Posterior vena cava (tissue), 2 donors: ENCODE measurements at places on chromosomes 6 and 20. TPM values are rescaled to one million over a fixed set of nuclear protein-coding genes. Genes with fewer than 3 reads are reported as not detected.

DNA sequence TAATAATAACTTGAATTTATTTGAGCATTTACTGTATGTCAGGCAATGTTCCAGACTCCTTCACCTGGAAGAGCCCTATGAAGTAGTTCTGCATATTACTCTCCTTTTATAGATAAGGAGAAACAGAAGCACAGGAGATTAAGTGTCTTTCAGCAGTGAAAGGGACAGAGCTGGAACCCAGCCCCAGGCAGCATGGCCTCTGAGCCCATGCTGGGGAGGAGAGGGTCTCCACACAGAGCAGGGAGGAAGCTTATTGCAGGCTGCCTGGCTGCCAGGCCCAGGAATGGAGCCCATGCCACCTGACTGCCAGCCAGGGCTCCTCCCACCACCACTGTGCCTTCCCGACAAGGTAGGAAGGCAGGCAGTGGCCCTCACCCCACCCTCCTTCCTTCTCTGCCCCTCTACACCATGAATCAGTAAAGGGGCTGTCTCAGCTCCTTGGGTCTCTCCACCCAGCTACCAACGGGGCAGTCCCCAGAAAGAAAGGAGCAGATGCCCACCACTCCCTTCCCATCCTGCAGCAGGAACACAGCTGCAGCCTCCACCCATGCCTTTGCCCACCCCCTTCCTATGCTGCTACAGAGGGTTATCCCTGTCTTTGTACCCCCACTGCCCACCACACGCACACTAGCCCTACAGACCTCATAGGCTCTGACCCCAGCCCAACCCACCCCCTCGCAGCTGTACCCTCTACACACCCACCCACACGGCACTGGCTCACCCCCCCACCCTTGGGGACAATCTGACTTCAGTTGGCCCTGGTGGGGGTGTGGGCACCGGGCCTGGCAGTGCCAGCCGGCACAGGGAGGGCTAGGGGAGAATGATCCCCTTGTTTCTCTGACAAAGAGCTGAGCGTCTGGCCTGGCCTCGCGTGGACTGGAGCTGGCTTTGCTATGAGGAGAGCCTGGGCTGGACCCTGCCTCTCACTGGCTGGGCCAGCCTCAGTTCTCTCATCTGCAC lies 41.8 kb downstream of the TFEB start:
- DNase-seq = no peak

DNA sequence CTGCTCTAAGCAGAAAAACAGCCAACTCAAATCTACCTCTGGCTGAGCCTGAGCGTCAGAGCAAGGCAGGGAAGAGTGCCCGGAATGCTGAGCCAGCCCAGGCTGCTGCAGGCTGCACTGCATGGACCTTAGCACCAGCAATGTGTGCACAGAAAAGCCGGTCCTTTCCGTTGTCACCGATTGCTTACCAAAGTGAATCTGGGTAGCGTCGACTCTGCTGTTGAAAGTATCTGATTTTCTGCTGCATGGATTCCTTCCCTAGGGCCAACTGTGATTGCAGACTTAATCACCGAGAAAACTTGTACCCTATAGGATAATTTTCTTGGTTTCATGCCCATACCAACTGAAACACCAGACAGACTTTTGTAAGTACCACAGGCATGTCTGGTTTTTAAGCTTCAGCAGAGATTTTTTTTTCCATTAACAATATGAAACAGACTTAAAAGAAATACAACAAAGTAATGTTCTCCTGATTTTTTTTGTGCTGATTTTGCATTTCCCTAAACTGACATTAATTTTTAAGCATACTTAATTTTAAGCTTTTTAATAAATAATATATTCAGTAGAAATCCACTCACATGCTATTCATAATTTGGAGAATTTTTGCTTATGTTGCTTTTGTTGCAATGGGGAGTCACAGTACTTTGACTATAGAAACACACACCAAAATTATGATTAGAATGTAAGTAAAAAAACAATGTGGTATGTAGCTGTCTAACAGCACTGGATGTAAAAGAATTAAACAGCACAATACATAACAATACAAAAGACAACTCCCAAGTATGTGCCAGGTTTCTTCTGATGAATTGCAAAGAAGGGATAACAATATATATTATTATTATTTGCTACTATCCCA lies 218.0 kb downstream of the THBS2 start:
- DNase-seq = peak; percentile 66

DNA sequence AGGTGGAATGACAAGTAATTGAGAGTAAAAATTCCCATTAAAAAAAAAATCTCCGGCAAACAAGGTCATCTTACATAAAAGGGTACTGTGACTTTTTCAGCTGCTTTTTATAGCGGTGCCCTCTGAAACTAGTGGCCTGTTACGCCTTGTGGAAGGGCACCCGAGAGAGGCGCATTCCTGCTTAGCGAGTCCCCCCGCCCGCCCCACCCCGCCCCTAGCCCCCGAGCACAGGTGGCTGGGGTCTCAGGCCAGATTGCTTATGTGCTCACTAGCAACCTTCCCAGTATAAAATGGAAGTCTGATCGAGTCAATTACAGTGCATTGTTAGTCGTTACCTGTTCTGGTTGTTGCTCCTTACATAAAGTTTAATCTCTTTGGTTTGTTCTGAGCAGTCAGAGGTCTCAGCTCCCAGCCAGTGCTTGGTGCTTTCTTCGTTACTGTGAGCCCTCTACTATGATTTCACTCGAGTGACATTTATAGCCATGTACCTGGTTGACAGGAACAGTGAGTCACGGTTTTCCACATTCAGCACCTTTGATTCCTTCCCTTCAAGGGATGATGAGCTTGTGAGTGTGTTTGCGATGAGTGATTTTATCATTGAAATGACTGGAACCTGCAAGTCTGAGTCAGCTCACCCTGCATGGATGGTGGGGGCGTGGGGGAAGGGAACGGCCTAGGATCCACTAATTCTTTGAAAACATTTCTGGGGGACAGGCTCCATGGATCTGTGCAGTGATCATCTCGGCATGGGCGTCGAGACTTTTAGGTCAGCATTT lies 47.6 kb downstream of the ZDHHC14 start:
- DNase-seq = no peak

DNA sequence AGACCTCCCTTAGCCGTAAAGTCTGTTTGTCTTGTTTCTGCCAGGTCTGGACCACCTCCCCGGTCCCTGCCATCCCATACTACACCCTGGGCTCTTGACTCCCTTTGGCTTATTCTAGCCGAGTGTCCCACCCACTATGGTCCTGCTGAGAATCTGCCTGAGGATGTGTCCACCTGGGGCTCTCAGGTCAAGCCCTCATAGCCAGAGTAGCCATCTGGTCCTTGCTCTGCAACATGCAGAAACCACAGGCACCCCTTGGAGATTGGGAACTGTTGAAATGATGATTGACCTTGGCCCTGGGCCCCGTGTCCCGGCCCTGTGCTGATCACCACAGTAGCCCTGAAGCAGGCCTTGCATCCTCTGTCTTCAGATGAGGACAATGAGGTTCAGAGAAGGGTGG lies 44.0 kb downstream of the VSTM2L start:
- DNase-seq = no peak

DNA sequence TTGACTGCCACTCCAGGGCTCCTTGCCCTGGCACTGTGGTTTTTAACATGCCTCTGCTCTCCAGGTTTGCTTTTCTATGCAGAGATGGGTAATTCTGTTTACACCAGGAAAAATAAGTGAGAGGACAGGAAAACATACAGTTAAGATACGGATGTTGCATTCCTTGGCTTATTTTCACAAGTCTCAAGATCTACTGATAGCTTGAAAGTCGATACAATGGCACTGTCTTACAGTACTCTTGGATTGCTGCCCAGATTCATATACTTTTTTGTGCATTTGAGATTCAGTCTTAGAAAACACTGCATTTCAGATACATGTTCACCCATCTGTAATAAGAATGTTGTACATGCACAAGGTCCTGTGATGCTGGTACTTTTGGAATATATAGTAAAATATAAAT lies 159.6 kb upstream of the FLRT3 start:
- no peak for DNase-seq

The TRIM10 gene
- not detected for total RNA-seq

The DOK5 gene
- total RNA-seq = 4.4 TPM
